Activated CD8-positive, alpha-beta T cell treated with anti-CD3 and anti-CD28 coated beads for 36 hours (primary cell): ENCODE measurements at places on chromosomes 1 and 21. TPM values are rescaled to one million over a fixed set of nuclear protein-coding genes. Genes with fewer than 3 reads are reported as not detected.

The KRTAP7-1 gene
- not detected for total RNA-seq

The NES gene
- total RNA-seq, result not detected

The OR2T29 gene
- total RNA-seq, result not detected

The TEX38 gene
- total RNA-seq, result not detected

The OPTC gene
- not detected for total RNA-seq

- no peak for DNase-seq
These were observed 922.1 kb downstream of the AMY1C start for GRCh38 chr1:104671684-104672353.

DNA sequence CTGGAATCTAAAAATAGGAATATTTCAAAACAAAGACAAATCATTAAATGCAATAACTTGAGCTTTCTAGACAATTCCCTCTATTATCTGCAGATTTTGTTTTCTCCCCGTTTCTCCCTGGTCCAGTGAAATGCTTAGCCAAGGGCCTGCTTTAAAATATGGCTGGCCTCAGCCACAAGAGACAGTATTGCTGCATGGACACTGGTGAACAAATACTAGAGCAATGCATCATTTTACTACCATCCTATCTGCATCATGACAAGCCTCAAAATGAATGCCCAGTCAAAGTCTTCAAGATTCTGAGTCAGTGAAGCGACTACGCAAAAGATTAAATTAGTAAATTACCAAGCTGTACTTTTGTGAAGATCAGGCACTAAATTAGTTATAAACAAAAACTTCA, 80.5 kb downstream of the ENAH start:
- DNase-seq, result no peak

DNA sequence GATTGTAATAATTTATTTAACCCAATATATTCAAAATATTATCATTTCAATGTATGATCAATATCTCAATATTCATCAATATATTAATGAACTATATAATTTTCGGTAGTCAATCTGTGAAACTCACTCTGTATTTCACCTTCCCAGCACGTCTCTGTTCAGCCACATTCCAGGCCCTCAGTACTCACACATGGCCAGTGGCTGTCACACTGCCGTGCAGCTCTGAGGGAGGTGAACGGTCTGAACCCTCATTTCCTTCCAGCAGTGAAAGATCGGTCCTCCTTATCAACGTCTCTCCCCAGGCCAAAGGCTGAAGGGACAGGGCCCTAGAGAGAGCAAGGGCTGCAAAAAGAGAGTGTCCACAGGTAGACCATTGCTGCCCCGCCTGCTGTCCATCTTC, 39.5 kb upstream of the ZNF124 start:
- no peak for DNase-seq

DNA sequence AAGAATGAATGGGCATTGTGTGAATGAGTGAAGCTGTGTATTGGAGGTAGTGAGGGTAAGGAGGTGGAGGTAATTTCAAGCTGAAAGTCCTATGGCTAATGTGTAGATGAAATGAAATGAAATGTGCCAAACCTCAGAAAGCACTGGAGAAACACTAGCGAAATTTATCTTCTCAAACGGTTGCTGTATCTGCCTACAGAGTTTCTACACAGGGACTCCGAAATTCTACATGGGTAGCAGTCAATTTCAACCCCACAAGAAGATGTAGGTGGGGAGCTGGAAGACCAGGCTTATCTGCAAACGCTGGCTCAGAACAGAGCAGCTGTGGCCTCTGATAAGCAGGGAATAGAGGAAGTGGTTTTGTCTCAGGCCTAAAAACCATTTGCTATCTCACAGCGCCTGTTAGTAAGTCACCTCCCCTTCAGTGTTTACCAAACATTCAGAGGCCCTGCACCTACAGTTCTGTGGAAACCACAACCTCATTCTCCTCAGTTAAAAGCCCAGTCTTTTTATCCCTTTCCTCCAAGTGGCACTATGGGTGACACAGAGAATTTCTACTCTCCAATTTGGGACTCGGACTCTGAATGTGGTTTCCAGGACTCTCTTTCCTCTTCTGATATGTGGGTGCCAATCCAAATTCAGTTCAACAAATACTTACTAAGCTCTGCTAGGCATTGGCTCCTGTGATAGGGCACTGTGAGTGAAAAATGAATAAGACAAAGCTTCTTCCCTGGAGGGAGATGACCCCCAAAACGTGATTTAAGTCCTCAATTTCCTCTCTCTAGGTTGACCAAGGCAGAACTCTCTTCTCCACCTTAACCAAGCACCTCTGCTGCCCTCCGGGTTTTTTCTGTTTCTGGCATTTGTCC, 17.2 kb upstream of the SLAMF6 start:
- DNase-seq, result peak; percentile 60

GRCh38 chr21:41121785-41122415, 46.1 kb upstream of the BACE2 start:
- DNase-seq, result peak; percentile 84

DNA sequence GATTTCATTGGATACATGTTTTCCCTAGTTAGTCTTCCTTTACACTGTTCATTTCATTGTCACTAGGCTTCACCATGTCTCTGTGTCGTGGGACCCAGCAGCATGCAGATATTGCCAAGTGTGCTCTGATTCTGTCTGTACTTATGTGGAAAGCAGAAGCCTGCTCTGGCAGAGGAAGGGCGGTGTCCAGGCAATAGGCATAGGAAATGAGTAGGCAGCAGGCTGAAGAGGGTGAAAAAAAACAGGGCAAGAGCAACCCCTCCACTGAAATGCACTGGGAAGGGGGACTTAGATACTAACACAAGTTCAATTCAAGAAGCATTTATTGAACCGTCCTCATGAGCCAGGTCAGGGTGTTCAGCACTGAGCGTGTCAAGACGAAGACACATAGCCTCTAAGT, 85.2 kb upstream of the VAV3 start:
- no peak for DNase-seq

DNA sequence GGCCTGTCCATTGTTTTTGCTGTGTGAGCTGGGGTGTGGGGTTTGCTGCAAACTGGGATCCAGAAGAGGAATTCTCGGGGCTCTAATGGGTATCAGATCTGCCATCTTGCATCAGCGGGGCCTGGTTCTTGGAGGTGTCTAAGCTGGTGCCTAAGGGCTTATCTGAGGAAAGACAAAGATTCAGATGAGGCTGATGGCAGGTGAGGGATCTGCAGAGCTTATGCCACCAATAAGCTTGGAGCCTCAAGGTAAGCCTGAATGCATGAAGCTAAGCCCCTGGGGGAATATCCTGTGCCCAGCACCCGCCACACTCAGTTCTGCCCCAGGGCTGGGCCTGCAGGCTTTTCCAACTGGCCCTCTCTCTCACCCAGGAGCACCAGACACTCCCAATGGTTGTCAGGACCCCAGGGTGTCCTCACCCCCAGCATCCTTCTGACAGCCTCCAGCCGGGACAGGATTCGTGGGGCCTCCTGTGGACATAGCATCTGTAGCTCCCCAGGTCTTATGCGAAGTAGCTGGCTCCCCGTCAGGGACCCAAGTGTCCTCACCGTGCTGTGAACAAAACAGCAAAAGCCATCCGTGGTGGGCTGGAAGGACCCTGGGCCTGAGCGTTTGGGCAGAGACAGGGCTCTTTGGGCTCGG, 9.5 kb upstream of the GSTM3 start:
- no peak for DNase-seq

GRCh38 chr1:115300087-115300876, 37.8 kb downstream of the NGF start:
- DNase-seq, result no peak

- DNase-seq, result peak; percentile 36
These were observed 8.4 kb downstream of the MYBPH start for GRCh38 chr1:203167026-203167912.

DNA sequence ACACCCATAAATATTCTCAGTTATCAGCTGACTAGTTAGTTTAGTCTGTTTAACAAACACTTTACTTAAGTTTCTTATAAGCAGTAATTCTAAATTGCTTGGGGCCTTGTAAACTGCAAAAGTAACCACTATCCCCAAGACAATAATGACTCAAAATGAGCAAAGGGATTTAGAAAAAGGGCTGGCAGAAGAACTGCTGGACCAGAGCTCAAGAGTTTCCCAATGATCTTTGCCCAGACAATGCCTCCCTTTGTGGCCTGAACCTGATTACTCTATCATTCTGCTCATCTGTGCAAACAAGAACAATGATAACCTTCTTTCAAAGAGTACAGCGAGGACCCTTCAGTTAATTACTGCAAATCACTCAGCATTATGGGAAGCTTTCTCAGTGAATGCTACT, 123.5 kb downstream of the TIAM1 start:
- DNase-seq, result no peak
